ENCODE measurements at places on chromosomes 3 and 15.
A peak's percentile ranks its signal among the peaks of the same experiment; 100 is the strongest.

DNA sequence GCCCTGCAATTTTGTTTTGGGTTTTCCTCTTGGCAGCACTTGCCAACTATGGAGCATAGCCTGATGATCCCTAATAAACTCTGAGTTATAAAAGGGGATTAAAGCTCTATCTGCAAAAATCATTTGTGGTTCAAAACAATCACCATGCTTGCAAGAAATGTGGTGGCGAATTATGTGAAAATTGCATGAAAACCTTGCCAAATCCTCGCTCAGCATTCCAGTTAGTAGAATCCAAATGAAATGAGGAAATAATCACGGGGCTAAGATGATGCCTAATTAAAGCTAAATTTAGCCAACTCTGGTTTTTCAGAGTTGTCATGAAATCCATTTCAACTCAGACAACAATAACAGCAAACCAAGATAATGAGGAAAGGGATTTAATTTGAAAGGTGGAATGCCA lies 73.0 kb upstream of the PROK2 start:
- DNase-seq, result no peak

DNA sequence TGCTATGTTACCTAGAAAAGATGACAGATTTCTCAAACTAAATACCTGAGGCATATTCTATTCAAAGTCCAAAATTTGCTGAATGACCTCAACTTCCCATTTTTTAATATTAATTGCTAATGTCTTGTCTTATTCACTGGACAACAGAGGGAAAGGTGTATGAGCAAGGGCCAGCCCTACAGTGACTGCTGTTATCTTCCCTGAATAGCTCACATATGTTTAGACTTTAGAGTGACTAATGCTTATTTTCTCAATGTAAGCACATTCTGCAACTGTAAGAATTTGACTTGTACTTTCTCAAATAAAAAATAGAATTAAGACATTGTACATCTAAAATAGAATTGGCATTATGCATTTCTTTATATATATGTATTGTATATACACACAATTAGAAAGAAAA lies 26.5 kb upstream of the AADACL2 start:
- DNase-seq, result peak; percentile 40

GRCh38 chr3:148187296-148187695 lies 510.4 kb upstream of the AGTR1 start:
- no peak for DNase-seq

GRCh38 chr15:56356616-56357015 lies 8.6 kb upstream of the TEX9 start:
- peak; percentile 17 for DNase-seq

GRCh38 chr3:46463120-46463867 lies 1.4 kb downstream of the LTF start:
- DNase-seq, result no peak

DNA sequence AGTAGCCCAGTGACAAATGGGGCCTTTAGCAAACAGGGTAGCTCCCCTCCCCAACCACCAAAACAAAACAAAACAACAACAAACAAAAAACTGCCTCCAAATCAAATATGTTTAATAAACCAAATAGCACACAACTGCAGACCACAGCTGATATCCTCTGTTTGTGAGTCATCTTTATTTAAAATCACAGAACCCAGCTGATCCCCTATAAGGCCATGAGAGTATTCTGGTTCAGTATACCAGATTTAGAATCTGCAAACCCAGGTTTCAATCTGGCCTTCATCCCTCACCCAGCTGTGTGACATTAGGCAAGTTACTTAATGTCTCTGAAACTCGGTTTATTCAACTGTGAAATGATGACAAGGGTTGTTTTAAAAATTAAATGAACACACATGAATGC lies 124.5 kb downstream of the SUCLG2 start:
- DNase-seq, result no peak

DNA sequence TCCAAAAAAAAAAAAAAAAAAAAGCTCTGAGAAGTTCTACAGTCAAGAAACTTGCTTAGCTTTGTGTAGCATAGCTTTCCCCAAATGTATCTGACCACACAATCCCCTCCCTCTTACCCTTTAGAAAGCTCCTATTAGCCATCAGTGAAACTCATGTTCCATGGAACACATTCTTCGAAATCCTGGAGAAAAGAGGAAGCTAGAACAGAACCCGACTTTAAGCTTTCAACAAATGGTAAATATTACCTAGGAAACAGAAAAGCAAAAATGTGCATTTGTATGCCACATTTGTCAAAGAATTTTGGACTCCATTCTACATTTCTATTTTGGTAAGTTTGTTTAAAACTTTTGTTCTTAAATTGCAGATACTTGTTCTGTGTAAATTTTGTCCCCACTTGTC lies 17.4 kb upstream of the CRTC3 start:
- DNase-seq, result no peak

DNA sequence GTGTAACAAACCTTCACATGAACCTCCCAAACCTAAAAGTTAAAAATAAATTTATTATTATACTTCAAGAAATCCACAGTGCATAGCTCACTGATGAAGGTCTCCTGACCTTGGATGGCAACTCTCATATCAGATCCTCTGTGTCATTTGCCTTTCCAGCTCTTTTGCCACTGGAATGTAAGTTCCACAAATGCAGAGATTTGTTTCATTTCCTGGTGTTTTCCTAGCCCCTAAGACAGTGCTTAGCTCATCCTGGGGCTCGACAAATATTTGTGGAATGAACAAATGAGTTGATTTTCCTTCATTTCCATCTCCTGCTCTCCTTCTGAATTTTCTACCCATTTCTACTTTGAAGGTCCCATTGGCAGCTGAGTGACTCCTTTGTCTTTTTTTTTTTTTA lies 56.0 kb downstream of the FRMD4B start:
- peak; percentile 69 for DNase-seq

GRCh38 chr3:52530918-52531826 lies 2.5 kb downstream of the NT5DC2 start:
- DNase-seq, result no peak

- DNase-seq, result peak; percentile 53
These were observed 50.3 kb downstream of the SYNPR start for GRCh38 chr3:63328365-63328764.

DNA sequence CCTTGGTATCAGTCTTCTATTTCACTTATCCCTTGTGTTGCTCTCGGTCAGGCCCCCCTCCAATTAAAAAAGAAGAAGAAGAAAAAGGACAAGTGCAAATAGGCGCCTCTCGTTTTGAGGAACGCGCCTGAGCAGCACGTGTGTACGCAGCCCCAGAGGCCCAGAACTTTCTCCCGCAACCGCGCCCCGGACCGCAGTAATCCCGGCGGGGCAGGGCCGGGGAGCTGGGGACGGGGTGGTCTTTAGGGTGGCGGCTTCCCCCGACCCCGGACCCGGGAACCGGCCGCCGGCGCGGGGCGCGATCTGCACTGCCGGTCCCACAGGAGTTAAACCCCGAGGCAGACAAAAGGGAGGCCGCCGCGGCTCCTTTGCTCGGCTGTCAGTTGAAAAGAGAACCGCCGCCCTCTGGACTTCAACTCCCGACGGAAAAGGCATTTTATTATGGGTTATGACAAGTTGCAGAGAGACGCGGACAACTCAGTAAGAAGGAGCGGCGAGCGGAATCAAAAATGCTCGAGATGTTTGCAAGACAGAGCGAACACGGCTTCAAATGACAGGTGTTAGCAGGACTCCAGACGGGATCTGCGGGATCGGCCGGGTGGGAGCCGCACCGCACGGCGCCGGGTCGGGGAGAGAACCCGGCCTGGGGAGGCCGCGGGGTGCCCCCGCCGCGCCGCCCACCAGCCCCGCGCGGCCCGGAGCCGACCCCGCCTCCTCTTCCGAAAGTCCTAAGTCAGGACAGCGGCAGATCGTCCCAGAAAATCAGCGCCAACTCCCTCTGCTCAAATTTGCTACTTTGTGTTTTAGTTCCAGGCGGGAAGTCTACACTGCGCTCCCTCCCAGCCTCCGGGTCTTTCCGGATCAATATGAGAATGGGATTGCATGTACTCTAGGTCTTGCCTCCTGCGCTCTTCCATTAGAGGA lies 79.0 kb downstream of the NR2F2 start:
- DNase-seq, result peak; percentile 5

GRCh38 chr15:55915221-55915620 lies 78.2 kb downstream of the NEDD4 start:
- no peak for DNase-seq

GRCh38 chr3:122014741-122015140 lies 7.3 kb downstream of the ILDR1 start:
- no peak for DNase-seq

DNA sequence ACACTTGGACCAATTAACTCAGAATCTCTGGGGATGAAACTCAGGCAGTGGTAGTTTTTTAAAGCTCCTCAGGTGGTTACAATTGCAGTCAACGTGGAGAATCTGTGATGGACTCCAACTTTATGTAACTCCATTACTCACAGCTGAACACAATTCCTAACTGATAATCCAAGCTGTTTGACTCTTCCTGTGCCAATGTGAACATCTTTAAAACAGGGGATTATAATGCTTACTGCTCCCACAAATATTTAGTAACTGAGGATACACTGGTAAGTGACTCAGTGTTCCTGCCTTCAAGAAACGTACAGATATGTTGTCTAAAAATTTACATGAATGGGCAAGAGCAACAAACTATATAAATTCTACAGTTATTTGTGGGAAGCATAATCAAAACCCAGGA lies 85.6 kb downstream of the OSBPL10 start:
- no peak for DNase-seq

DNA sequence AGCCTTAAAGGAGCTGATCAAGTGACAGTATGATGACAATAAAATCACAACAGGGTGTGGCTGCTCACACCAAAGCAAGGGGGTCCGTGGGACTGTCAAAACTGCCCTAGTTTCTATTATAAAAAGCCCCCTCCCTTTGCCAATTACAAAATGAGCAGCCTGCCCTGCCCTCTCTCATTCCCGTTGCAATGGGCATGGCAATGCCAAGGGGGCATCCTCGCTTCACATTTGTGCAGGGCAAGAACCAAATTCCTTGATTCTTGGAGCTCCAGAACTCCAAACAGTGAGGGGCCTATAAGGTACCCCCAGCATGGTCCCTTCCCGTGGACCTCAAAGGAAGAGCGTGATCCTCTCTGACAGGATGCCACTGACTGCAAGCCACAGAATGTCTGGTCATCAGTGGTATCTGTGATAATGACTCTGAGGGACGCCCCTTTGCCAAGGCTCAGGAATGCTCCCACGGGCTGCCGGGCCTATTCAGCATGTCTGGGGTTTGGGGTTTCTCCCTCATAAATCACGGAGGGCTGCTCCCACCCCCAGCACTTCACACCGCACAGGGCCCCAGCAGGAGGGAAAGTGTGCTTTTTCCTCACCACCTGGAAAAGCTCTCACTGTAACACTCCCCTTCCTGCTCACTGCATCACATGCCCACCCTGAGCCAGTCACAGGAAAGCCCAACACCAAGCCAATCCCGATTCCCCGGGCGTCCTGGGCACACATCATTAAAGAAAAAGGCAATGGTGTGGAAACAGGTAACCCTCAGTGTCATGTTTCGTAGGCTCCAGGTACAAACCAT lies 105.1 kb upstream of the TRPM1 start:
- DNase-seq, result no peak

DNA sequence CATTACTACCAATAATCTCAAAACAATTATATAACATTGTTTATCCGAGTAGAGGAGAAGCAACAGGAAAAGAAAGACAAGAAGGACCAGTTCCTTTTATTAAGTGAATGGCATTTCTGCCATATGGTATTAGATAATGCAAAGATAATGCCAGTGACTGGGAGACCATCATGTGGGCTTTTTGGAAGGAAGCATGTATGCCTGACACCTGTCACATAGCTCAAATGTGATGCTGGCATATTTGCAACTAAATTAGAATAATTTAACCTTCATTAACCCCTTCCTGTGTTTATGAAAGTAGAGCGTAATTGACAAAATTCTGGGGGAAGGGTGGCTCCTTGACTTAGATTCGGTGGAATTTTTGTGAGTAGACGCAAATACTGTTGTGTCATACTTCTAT lies 733.0 kb downstream of the TUSC7 start:
- no peak for DNase-seq

DNA sequence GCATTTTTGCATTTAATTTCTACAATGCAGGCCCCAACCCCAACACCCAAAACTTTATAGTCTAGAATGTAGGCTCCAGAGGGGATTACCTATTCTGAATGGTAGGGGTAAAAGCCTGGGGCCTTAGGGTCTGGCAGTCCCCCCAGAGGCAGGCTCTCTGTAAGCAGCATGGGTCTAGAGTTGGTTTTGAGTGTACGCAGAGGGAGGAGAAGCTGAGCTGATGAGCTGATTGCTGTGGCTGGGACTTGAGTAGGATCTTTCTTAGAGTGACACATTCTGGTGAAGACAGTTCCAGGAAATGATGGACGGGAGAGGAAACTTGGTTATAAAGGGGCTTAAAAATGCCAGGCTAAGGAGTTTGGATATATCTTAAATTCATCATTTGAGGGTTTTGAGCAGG lies 2.1 kb downstream of the LPP start:
- DNase-seq, result no peak

DNA sequence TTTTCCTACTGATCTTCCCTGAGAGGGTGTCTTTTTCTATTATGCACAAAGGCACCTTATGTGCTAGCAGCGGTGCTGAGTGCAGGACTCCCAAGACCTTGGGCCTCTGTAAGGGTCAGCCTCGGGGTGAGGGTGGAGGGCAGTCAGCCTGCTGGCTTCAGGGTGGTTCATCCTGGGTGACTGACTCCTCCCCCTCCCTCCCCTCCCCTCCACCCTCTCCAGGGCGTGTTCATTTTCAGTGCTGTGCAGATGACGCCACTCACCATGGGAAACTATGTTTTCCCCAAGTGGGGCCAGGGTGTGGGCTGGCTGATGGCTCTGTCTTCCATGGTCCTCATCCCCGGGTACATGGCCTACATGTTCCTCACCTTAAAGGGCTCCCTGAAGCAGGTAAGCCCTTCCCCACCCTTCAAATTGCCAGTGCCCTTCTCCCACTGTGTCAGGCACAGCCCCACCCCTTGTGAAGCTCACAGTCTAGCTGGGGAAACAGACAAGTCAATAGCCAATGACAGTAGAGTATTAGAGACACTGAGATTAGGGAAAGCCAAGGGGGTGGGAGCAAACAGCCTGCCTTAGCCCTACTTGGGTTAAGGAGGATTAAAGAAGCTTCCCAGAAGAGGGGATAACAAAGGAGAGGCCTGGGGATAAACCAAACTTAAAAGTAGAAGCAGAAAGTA lies 41.9 kb downstream of the SLC6A1 start:
- DNase-seq, result no peak

DNA sequence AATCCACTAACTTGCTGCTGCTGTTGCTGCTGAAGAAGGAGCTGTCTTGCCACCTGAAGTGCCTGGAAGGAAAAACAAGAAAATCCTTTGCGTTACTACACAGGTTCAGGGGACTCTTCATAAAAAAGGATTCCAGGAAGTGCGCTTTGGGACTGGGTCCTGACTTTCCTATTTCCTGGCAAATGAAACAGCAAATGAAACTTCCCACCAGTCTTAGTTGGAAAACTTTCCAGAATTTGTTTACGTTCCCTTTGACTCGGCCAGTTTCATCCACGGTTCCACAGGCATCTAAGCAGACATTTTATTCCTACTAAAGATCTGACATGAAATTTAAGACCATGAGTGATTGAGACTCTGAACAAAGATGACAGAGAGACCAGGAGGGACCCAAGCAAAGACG lies 471.0 kb downstream of the FOXP1 start:
- DNase-seq, result no peak

- DNase-seq, result no peak
These were observed 297.9 kb downstream of the GABRG3 start for GRCh38 chr15:27268923-27269322.

All from brain microvascular endothelial cell (primary cell).